ENCODE measurements at places on chromosomes 12 and 14.
A peak's percentile ranks its signal among the peaks of the same experiment; 100 is the strongest.

GRCh38 chr12:132085291-132085635, 58.9 kb downstream of the DDX51 start:
- peak; percentile 10 for DNase-seq

DNA sequence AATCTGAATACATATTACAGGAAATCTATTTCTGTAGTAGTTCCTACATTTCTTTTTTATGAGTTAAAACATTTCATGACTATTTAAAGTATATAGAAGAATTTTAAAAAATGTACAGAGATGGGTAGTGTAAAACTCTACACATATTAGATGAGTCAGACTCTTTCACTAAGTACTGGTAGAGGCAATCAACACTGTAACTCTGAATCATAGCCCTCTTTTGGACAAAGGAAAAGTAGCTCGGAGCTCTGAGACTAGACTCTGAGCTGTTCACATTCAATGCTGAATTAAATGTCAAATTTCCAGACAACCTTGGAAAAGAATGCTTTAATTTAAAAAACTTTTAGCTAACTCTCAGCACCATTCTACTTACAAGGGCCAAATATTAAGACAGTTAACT, 3.4 kb downstream of the PTCSC3 start:
- DNase-seq, result no peak

DNA sequence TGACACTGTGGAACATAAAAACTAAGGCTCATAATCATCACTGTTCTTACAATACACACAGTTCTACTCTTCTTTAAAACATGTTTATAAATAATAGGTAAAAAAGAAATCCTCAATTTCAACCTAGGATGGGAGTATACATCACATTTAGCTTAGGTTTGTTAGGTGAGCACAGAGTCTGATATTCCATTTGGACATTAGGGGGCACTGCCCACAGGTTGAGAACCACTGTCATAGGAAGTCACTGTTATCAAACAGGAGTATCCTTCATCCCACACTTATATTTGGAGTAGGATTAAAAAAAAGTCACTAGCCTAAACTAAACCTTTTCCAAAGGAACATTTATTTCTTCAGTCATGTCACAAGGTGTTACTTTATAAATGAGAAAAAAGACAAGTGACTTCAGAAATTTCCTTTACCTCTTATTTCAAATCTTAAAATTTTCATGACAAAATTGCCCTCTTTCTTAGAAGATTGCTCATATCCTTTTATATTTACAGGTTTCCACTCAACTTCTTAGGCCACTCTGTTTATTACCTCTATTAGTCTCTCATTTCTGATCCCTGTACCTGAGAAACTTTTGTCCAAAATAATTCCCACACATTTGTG, 240.6 kb downstream of the CPNE8 start:
- no peak for DNase-seq

- no peak for DNase-seq
These were observed 3.9 kb upstream of the TMEM63C start for GRCh38 chr14:77177702-77178101.

GRCh38 chr14:106790189-106791036, 1264.0 kb downstream of the TMEM121 start:
- no peak for DNase-seq

- no peak for DNase-seq
These were observed 179.2 kb downstream of the CCDC91 start for GRCh38 chr12:28369483-28369882.

GRCh38 chr14:54474232-54474793, 14.5 kb downstream of the GMFB start:
- no peak for DNase-seq

DNA sequence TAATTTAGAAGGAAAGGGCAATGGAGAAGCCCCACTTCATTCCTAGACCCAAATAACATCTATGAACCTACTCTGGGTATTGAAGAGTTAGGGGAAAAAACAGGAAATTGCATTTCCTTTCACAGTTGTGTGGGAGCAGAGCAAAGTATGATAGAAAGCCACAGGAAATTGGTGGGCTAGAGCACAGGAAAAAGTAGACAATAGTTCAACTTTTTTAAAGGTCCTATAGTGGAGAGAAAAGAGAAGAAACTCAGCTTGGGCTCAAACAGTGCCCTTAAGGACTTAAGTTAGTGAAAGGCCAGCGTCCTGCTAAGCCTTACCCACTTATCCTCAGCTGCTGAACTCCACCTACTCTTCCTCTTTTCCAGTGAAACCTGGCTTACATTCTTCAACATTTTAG, 258.1 kb downstream of the DPY19L2 start:
- no peak for DNase-seq

DNA sequence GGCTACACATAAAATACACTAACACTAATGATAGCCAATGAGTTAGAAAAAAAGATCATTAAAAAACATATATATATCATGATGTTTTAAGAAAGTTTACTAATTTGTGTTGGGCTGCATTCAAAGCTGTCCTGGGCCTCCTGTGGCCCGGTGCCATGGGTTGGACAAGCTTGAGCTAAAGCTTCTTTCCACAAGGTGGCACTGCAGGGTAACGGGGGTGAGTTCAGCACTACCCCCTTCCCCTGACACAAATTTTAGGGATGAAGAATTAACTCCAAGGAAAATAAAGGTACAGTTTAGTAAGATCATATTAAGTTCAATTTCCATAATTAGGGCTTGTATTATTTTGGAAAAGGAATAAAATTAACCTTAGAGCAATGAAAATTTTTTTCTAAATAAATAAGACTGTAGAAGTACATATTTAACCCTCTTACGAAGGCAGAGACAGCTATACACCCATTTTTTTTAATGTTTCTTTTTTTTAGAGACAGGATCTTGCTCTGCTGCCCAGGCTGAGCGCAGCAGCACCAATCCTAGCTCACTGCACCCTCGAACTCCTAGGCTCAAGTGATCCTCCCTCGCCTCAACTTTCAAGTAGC, 38.9 kb downstream of the PPP1R13B start:
- no peak for DNase-seq

- no peak for DNase-seq
These were observed 136.2 kb downstream of the SLCO1B3 start for GRCh38 chr12:20946732-20947131.

- DNase-seq, result no peak
These were observed 24.8 kb downstream of the MUCL1 start for GRCh38 chr12:54879150-54879549.

All from GM04503 (cell line).